ENCODE measurements at places on chromosomes 5 and 9.

DNA sequence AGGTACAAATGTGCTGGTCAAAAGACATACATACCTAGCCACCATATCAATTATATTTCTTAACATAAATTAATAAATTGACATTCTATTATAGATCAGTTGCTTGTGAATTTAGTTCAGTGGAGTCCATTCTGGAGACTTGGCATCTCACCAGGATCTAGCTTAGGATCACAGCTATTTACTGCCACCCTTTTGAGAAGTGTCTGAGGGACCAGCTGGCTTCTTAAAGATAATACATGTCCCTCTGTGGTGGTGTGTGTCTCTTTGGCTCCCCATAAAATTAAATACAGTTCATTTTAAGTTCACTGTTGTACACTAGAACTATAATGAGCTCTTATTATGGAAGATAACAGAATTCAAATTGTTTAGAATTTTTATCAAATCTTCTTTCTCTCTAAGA is 290.7 kb downstream of the PRELID2 start:
- DNase-seq = no peak

GRCh38 chr9:116420993-116421538 is 266.0 kb upstream of the TRIM32 start:
- DNase-seq = no peak

DNA sequence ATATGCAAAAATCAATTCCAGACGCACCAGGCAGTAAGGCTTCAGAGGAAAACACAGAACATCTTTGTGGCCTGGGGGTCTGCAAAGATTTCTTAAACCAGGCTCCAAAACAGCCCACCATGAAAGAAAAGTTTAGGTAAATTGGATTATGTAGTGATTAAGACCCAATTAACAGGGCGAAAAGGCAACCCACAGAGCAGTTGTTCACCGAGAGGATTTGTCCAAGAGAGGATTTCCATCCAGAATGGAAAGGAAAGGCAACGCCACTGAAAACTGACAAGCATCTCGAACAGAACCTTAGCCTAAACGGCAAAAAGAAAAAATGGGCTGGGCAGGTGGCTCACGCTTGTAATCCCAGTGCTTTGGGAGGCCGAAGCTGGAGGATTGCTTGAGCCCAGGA is 37.4 kb downstream of the GLT6D1 start:
- no peak for DNase-seq

DNA sequence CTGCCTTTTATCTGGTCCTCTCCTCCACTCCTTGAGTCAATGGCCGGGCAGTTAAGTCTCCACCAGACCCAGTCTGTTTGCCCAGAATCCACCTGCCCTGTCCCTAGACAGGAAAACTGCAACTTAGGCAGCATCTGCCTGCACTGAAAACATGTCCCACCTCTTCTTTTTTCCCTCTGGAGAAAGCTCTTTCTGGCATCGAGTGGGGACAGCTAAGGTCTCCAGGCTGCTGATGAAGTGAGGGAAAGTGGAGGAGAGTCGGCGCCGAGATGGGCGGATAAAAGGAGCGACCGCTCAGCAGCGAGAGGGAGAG is 243 bp upstream of the SHISAL2B start:
- no peak for DNase-seq

DNA sequence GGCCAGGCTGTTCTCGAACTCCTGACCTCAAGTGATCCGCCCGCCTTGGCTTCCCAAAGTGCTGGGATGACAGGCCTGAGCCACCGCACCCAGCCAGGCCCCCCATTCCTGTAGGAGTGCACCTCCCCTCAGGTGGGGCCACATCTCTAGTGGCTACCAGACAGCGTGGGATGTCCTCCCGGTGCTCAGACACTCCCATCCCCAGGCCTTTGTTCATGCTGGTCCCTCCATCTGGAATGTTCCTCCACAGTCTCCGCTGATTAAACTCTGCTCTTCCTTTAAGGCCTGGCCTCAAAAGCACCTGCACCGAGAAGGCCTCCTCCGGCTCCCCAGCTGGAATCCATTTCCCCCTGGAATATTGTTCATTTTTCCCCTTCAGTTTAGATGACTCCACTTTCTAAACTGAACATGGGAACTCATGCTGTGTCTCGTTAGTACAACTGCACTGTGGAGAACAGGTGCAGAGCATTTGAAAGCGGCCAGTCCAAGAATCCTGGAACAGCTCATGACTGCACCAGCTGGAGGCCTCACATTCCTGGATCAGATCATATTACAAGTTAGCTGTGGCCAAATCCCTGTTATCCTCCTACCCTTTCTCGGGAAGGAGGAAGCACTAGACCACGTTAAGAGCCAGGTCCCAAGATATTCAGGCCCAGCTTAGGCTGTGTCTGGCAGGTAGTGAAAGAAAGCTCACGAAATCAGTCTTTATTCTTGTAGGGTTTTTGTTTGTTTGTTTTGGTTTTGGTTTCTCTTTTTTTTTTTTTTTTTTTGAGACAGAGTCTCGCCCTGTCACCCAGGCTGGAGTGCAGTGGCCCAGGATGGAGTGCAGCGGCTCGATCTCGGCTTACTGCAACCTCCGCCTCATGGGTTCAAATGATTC is 10.8 kb upstream of the PRRC2B start:
- DNase-seq = peak; percentile 66

GRCh38 chr9:2761424-2761823 is 44.1 kb downstream of the KCNV2 start:
- no peak for DNase-seq

DNA sequence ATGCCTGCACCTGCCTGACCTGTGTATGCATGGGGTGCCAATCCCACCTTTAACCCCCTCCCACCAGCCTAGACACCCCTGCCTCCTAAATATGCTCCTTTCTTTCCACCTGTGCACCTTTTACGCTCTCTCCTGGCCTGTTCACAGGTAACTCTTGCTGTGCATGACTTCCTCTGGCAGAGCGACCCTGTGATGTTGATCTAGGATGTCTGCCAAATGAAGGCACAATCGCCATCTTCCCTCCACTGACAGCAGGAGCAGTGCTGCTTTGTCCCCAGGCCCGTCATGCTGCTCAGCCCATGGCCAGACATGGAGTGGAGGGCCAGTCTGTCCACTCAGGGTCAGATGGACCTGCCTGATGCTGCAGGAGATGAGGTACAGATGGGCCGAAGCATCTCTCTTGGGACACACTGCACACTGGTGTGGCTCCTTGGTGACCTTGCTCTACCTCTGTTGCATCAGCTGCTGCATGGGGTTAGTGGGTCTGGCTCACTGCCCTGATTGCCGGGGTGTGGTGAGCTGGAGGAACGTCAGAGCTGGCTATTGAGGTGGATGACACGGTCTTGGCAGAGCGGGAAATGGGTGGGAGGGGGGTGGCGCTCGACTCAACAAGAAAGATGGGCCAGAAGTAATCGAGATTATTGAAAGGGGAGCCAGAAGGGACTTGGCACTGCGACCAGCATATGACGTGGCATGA is 101.7 kb upstream of the PITX1 start:
- DNase-seq = peak; percentile 77

DNA sequence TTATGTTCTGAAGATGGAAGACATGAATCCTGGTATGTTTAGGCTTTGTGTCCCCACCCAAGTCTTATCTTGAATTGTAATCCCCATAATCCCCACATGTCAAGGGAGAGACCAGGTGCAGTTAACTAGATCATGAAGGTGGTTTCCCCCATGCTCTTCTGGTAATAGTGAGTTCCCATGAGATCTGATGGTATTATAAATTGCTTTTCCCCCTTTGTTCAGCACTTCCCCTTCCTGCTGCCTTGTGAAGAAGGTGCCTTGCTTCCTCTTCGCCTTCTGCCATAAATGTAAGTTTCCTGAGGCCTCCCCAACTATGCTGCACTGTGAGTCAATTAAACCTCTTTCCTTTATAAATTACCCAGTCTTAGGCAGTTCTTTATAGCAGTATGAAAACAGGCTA is 229.0 kb downstream of the ARL15 start:
- no peak for DNase-seq

DNA sequence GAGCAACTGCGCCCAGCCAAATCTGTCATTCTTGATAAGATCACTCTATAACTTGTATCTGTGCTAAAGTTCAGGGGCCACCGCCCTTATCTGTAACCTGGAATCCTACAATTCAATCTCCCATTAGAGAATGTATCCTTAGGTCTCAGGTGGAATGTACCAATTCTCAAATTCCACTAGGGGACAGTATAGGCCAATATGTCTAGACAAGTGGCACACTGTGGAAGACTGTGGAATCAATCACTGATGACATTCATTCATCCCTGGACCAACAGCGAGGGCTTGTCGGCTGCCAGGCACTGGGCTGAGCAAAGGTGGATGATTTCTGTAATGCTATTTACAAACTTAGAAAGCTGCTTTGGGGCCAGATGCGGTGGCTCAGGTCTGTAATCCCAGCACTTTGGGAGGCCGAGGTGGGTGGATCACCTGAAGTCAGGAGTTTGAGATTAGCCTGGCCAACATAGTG is 28.7 kb upstream of the MEGF9 start:
- no peak for DNase-seq

DNA sequence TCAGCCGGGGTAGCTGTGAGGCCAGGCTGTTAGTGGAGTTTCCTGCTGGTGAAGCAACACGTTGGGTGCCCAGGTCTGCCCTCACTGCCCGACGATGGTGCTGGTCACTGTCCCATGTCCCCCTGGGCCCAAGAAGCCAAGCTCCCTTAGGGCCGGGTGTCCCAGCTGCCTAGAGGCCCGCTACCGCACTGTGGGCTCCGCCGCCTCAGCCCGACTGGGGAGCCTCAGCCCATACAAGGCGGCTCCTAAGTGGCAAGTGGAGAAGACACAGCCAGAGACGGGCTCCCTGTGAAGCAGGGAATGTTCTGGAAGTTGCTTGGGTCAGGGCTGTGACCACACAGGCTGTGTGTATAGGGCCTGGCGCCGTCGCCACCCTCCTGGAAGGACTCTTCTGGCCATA is 96.9 kb downstream of the RXRA start:
- no peak for DNase-seq

GRCh38 chr9:115838417-115838816 is 315.2 kb upstream of the PAPPA start:
- DNase-seq = no peak

DNA sequence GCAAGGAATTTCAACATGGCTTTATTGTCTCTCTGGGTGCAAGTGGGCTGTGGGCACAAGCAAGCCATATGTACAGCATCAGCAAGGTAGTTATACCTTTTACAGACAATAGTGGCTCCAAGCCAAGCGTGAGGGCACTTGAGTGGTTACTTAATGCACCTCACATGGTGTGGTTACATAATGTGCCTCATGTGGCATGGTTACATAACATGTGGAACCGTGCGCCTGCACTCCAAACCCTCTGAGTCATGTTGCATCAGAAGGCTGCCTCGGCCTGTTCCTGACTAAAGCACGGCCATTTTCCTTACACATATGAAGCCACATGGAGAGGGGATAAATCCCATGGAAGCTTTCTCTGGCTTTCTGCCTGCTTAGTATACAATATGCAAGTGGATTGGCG is 150.9 kb downstream of the OSTF1 start:
- DNase-seq = peak; percentile 79

- no peak for DNase-seq
These were observed 651.4 kb downstream of the RAB3C start for GRCh38 chr5:59234236-59234635.

GRCh38 chr9:128713941-128714573 is 9.9 kb downstream of the ZDHHC12 start:
- DNase-seq = no peak

GRCh38 chr9:124285903-124286291 is 28.1 kb downstream of the NEK6 start:
- DNase-seq = peak; percentile 87

DNA sequence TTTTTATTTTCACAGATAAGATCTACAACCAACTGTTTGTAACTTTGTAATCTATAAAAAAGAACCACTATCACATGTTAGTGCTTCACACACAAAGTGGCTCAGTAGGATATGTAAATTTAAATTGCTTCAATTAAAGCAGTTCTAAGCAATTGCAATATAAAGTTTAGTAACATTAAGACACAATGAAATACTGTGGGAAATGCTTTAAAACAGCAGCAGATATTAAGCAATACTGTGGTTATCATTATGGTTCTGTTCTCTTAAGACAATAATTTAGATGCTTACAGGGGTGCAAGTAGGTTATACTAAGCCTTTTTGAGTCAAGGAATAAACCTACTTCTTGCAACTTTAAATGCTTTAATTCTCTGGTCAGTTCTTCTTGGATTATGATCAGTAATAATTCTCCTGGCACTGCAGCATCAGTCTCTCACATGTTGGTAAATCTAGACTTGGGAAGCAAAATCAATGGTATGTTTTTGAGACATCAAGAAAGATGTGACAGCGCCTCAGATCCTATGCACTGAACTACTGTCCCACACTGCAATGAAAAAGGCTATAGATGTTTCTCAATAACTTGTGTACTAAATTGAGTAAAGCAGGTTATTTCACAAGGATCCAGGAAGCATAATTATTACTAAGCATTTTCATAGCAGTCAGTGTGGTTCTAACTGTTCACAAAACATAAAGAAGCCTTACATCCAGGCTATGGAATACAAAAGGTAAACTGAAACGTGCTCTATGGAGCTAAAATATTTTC is 338.7 kb upstream of the PDE4D start:
- no peak for DNase-seq

DNA sequence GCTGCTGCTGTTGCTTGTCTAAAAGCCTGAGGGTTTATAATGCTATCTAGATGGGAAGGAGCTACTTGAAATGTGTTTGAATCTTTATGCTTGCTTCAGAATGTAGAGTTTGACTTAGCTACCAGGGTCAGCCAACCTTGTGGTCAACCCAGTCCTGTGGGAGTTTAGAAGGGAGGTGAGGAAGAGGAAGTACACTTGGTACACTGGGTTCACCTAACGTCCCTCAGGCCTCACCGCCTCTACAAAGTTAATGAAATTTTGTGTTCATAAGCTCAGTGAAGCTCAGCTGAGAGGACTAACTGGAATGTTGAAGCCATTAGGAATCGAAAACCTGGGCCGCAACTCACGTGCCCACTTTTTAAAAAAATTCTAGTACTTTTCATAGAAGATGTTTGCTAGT is 10.7 kb downstream of the IQGAP2 start:
- DNase-seq = no peak

DNA sequence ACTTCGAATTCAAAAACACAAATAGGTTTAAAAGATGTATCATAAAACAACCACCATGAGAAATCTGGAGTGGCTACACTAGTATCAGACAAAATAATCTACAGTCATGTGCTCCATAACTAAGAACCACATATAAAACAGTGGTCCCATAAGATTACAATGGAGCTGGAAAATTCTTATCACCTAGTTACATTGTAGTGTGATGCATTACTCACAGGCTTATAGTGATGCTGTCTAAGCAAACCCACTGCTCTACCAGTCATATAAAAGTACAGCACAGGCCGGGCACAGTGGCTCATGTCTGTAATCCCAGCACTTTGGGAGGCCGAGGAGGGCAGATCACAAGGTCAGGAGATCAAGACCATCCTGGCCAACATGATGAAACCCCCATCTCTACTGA is 160.1 kb downstream of the ROR2 start:
- no peak for DNase-seq

GRCh38 chr9:133065070-133065388 is 3.2 kb downstream of the CEL start:
- DNase-seq = no peak

GRCh38 chr9:83981126-83981871 is 694 bp downstream of the RMI1 start:
- DNase-seq = peak; percentile 23

DNA sequence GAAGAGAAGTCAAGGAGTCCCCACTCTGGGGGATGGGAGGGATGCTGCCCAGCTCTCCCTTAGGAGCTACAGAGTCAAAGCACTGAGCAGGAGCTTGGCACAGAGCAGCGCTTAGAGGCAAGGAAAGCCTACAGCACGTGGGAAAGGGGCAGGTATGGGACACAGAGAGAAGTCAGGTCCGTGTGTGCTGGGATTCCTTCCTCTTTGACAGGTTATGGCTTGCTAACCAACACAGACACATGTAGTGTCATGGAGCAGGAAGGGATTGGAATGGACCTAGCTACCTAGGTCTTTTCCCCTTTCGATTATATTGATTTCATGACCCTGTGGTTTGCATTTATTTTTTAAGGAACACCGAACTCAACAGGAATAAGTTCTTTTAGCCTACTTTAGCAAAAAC is 208.5 kb upstream of the TUT7 start:
- DNase-seq = no peak

Measured in mucosa of gallbladder (tissue), 1 donor.